ENCODE measurements at places on chromosomes 2 and 18.
A peak's percentile ranks its signal among the peaks of the same experiment; 100 is the strongest.

DNA sequence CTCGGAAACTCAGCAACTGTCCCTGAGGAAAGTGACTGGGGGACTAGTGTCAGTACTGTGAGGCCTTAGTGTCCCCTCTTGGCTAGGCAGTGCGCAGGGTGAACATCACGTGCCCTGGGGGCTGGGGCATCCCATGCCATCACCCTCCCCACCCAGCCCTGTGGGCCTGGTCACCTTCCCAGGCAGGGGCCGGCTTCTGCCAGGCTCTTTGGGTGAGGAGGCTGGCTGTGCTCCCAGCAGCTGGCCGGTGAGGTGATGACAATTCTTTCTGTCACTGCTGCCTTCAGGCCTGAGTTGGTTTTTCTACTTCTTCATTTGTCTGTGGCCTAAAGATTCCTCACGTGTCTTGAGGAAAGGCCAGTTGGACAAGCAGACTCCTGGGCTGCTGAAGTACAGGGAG, 180.8 kb downstream of the KLHL29 start:
- no peak for DNase-seq

DNA sequence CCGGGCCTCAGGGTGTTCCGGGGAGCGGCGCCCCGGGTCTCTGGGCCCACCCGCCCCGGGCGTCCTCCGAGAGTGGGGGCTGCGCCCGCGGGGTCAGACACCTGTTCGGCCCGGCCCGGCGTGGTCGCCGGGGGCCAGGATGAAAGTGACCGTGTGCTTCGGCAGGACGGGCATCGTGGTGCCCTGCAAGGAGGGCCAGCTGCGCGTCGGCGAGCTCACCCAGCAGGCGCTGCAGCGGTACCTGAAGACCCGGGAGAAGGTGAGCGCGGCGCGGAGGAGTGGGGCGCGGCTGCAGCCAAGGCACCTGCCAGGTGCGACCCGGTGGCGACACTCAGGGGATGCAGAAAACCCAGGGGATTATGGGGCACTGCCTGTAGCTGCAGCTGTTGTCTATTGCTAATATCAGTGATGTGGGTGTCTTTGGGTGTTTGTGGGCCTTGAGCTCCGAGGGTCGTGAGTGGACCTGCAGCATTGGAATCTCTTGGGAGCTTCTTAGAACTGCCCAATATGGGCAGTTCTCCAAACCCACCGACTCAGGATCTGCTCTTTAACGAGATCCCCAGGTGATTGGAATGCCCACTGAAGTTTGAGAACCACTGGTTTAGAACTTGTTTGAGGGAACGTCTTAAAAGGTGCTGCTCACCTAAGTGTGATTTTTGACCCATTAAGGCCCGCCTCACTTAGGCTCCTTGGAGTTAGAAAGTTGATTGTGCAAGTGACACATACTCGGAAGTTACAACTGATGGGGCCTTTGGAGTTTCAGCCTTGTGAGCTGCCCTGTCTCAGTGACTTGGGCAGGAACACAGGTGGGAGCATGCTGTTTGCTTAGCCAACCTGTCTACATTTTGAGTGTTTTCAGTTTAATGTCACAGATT, 823 bp downstream of the PARD3B start:
- peak; percentile 34 for DNase-seq

GRCh38 chr2:74831693-74832530, 2.0 kb upstream of the HK2 start:
- peak; percentile 81 for DNase-seq

- DNase-seq, result no peak
Measured at GRCh38 chr2:29618024-29618423, 303.4 kb downstream of the ALK start.

DNA sequence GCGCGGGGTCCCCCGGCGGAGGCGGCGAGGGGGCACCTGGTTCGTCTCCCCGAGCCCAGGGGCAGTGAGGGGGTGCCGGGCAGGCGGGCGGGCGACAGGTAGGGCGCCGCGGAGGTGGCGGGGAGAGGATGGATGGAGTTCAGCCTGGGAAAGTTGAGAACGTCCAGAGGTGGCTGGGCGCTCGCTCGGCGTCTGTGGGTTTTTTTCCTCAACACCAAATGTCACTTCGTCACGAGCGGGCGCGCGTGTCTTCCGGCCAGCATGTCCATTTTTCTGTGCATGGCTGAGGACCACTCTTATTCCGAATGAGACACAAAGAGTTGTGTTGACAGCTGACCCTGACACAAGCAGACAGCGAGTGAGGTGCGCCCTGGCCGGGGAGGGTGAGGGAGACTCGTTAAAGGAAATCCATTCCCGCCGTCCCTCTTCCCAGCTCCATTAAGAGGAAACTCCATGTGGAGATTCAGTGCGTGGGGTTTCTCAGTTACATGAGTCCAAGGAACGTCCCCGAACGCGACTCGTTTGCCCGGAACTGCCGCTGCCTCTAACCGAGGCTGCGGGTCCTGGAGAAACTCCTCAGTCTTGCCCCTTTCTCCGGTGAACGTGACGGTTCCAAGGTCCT, 859 bp downstream of the GREB1L start:
- DNase-seq, result peak; percentile 30

DNA sequence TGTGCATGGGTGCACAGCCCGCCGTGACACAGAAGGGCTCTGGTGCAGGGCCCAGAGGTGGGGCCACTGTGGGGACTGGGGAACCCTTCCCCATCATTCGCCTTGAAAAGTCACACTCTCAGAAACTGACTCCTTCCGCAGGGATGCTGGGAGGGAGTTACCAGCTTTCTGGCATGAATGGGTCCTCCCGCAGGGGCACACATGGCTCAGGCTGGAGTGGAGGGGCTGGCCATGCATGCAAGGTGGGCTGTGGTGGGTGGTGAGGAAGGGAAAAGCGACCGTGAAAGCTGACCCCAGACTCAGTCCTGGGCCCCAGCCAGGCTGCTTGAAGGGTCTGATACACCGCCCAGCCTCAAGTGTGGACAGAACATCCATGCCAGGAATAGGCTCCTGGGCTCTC, 201.1 kb downstream of the TNS1 start:
- no peak for DNase-seq

DNA sequence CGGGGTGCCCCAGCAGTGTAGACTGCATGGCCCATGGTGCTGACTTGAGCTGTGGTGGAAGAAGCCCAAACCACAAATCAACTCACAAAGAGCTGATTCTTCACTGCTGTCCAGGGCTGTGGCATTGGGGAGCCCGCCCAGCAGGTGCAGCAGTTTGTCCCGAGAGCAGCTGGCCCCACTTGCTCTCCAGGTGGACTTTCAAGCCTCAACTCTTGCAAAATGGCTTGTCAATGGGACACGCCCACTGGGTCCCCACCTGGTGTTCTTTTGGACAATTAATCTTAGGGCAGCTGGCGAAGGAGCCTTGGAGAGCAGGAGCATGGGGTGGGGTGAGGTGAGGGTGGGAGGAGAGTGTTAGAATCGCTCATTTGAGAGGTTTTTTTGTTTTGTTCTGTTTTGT, 117.9 kb downstream of the MYCN start:
- no peak for DNase-seq

GRCh38 chr2:10310309-10310888, 7.7 kb downstream of the HPCAL1 start:
- no peak for DNase-seq

DNA sequence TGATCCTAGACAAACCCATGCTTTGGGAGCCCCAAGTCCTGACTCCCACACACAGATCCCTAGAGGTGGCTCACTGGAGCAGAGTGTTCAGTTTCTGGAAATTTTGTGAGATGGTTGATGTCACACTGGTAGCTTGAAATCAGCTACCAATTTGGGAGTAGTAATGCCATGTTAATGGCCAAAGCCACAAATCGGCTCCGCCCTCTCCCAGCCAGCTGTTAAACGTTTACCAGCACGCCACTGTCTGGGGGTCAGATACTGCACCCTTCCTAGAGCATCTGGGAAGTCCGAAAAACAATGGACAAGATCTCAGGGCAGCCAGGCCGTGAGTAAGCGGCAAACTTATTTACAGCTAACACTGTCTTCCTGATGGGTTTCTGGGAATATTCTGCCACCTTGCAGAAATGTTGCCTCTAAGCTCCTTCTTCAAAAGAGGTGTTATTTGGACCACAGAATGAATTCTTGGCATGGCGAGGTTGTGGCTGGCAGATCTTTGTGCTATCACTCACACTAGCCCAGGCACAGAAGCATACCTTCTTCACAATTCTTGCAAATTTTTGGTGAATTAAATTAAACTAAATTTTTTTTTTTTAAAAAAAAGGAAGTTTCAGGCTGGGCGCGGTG, 60.2 kb upstream of the FZD7 start:
- DNase-seq, result no peak

DNA sequence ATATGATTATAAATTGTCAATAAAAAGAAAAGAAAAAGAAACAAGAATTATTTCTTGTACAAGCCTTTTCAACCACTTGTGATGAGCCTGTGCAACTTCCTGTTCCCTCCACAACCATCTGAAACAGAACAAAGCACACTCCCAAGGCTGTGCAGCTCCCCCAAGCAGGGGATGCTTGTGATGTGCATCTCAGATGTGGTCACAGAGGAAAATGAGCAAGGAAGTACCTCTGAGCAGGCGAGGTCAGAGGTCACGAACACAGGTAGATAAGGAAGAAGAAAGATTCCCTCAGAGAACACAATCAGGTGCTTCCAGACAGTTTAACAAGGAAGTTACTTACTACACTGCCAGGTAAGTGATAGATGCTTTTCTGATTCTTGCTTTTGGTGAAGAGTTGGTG, 274.8 kb upstream of the SLC39A10 start:
- no peak for DNase-seq

- DNase-seq, result peak; percentile 43
Measured at GRCh38 chr2:225013425-225014365, 28.6 kb downstream of the DOCK10 start.

DNA sequence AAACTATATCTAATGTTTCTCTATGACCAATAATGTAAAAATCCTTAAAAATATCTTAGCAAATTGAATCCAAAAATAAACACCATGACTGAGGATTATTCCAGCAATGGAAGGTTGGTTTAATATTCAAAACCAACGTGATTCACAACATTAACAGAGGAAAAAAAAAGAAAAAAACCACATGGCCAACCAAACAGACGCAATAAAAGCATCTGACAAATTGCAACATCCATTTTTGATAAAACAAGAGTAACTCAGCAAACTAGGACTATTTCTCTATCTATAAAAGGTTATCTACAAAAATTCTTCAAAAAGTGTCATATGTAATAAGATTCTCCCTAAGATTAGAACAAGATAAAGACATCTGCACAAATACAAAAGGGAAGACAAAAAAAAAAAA, 28.9 kb downstream of the PPP3R1 start:
- peak; percentile 25 for DNase-seq

GRCh38 chr18:3454365-3455089, 4.6 kb downstream of the TGIF1 start:
- peak; percentile 70 for DNase-seq

DNA sequence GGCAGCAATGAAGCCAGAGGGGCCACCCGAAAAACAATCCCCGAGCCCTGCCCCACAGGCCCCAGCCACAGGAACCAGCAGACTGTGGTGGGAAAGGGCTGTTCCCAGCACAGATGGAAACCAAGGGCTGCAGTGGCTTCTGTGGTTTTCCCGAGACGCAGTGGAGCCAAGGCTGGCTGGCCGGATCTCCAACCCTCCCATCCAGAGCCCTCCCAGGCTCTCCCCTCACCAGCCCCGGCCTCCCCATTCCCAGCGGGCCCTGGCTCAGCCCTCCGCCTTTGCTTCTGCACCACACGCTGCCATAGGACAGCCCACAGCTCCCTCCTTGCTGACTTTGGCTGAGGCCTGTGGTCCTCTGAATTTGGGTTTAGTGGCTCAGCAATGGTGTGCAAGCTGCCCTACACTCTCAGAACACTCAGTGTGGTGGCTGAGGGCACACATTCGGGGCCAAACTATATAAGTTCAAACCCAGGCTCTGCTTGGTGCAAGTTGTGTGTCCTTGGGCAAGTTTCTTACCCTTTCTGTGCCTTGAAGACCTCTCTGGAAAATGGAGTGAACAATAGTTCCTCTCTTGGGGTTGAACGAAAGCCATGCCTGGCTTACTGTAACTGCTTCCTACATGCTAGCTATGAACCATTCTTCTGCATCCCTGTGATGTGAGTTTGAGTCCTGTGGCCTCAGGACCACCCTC, 200.1 kb downstream of the SMAD7 start:
- DNase-seq, result no peak

GRCh38 chr18:76480913-76481312, 14.1 kb downstream of the ZNF516 start:
- no peak for DNase-seq

DNA sequence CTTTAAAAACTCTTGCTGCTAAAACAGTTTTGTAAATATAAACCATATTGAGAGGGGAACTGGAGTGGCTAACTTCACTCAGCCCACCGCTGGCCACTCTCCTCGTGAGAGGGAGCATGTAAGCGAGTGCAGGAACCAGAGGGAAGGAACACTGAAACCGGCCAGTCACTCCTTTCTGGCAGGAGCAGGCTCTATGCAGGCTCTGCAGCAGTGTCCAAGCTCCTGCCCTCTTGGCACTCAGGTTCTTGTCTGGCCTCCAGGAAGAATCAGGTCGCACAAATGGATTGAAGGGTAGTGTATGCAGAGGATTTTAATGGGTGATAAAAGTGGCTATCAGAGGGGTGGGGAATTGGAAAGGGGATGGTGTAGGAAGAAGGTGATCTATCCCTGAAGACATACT, 157.7 kb downstream of the TMX3 start:
- no peak for DNase-seq

- no peak for DNase-seq
Measured at GRCh38 chr2:16293398-16293797, 353.0 kb downstream of the MYCN start.

GRCh38 chr2:96984300-96984699, 2.1 kb downstream of the FAM178B start:
- no peak for DNase-seq

DNA sequence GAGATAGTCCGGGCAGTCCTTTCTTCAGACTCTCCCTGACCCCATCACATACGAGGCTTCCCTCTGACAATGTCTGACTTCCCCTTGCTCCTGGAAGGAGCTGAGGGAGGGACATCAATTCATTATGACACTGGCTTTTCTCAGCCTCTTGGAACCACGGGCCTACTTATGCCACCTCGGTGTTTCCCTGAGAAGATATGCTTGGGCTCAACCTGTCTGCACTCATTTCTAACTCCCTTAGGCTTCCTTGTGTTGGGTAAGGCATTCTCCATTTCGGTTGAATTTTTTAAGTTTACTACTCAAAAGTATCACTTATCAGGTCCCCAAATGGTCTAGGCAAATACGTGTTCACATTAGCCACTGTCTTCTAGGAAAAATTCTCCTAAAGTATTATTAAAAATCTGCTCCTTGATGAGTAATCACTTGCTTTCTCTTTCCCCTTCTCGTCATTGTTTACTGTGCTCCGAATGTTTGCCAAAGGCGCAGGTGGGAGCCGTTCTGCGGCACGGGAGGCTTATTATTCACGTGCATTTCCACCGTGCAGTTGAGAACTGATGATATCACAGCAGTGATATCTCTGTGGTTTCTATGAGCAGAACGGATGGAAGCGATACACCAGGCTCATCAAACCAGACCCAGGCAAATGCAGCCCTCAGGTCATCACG, 33.1 kb downstream of the ARL4C start:
- DNase-seq, result no peak

DNA sequence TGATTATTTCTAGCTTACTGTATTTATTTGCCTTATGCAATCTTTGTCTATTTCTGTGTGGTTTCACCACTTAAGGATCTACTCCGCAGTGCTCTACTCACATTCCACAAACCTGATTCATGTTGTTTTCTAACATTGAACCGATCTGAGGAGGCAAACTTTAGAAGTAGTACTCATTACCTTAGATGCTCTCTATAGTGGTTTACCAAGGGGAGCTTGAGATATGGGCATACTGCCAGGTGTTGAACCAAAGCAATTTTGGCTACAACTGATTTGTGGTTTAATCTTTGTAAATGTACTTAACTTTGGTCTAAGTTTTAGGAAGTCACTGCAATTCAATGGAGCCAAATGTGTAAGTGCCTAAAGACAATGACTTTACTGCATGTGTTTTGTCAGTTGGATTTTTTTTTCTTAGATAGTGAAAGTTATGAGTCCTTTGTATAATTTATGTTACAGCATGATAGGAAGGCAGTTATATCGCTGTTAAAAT, 50.1 kb downstream of the MAP2 start:
- DNase-seq, result peak; percentile 95

Measured in EH (cell line).